ENCODE measurements at places on chromosomes 12 and 14.

DNA sequence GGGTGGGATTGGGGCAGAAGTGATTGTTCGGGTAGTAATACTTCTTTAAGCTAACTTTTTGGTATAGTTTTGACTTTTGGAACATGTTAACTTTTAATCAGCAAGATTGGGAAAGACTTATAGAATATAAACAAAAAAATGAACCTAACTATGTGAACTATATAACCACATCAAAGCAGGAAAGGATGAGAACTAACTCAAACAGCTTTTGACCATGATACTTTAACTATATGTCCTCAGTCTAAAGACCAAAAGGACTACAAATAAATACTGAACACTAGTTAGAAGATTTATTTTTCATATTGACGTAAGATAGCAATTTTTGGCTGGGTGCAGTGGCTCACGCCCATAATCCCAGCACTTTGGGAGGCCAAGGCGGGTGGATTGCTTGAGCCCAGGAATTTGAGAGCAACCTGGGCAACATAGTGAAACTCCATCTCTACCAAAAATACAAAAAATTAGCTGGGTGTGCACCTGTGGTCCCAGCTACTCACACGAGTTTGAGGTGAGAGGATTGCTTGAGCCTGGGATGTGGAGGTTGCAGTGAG is 108.5 kb upstream of the ATF1 start:
- no peak for DNase-seq

DNA sequence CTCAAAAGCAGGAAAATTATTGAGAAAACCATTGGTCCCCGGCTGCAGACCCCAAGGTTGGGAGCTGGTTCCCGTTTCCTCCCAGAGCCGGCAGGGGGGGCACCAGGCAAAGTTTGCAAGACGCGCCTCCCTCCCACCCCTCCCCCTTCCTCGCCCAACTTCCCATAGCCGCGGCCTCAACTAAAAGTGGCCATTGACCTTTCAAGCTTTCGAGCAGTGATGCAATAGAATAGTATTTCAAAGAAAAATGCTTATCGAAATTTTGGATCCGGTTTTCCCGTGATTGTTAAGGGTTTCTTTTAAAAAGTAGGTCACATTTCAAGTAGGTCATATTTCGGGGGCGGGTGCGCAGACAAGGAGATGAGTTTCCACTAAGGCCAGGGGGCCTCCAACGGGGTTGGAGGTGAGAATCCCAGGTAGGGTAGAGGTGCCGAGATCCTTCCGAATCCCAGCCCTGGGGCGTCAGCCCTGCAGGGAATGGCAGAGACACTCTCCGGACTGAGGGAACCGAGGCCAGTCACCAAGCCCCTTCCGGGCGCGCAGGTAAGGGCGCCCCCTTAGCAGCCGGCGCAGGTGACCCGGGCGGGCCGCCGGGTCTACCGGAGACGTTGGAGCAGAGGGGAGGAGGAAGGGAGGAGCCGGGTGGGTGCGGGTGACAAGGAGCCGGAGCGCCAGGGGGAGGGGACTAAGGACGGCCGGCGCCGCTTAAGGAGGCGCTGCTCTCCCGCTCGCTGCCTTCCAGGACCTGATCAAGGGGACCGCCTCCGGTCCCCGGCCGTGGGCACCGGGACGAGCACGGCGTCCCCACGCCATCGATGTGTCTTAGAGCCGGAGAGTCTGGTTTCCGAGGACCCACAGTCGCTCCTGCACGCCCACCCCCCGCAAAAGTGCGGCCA is 2.6 kb upstream of the SOCS2 start:
- peak; percentile 35 for DNase-seq

DNA sequence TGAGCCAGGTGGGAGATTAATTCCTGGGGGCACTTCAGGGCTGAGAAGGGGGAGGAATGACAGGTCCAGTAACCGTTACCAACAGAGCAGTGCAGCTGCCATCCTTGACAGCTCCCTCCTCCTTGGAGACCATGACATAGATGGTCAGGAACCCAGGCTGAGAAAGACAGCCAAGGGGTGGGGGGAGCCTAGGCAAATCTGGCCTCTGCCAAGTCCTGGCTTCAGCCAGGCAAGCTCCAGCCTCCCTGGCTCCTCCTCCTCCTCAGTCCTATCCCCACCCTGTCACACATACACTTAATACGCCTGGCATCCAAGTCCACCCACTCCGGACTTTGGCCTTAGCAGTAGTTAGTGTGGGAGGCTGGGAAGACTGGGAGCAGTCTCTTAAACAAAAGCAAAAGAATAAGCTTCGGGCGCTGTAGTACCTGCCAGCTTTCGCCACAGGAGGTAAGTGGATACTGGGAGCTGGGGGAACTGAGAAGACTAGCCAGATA is at the start of gene RDH5:
RDH5 (plus strand) TSS at position 323 of the 494 bp plus-strand sequence. CDS start 792 bp downstream, outside the sequence.
- no peak for DNase-seq

GRCh38 chr12:46558677-46559076 is 186.1 kb upstream of the SLC38A2 start:
- no peak for DNase-seq

DNA sequence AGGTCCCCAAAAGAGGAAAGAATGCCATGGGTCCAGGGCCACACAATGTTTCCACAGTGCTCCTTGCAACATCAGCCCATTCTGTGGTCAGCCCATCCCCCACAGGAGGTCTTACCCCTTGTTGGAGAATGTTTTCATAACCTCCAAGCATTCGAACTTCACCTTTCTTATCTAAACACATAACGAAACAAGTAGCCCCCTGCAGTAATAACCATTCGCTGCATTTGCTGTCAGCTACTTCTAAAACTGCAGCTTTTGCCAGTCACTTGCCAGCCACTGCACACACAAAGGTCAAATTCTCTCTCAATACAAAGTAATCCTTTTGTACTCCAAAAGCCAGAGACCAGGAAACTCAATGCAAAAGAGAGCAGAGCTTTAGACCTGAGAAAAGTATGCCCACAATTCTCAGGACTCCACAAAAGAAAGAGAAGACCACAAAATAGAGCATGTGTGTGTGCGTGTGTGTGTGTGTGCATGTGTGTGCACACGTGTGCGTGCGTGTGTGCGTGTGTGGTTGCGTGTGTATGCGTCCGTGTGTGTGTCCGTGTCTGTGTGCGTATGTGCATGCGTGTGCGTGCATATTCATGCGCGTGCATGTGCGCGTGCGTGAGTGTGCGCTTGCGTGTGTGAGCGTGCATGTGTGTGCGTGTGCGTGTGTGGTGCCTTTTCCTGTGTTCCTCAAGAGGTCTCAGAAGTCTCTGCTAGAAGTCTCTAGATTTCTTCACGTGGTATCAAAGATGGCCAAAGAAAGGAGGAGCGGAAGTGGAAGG is 31.7 kb upstream of the NINJ2 start:
- DNase-seq, result no peak

- no peak for DNase-seq
These were observed 48.5 kb upstream of the RNU6-8 start for GRCh38 chr14:32251530-32251929.

DNA sequence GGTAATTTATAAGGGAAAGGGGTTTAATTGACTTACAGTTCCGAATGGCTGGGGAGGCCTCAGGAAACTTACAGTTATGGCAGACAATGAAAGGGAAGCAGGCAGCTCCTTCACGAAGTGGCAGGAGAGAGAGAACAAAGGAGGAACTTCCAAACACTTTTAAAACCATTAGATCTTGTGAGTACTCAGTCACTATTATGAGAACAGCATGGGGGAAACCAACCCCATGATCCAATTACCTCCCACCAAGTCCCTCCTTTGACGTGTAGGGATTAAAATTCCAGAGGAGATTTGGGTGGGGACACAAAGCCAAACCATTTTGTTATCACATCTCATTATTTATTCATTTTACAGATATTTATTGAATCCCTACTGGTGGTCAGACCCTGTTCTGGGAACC is 822.8 kb downstream of the GALC start:
- no peak for DNase-seq

DNA sequence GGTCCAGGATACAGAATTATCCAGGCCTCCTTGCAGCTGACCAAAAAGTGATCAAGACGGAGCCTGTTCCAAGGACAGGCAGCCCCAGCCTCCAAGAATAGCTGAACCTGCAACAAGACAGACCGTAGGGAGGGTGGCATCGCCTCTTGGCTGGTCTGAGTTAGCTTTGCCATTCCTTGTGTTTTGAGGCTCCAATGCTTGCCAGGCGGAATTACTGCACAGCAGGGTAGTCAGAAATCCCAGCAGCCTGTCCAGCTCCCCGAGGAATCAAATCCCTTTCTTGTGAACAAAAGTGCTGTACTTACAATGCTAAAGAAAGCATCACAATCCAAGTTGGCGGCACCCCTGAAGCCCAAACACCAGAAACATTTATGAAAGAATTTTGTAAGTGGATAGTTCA is 246.9 kb downstream of the TMEM132C start:
- DNase-seq, result no peak

DNA sequence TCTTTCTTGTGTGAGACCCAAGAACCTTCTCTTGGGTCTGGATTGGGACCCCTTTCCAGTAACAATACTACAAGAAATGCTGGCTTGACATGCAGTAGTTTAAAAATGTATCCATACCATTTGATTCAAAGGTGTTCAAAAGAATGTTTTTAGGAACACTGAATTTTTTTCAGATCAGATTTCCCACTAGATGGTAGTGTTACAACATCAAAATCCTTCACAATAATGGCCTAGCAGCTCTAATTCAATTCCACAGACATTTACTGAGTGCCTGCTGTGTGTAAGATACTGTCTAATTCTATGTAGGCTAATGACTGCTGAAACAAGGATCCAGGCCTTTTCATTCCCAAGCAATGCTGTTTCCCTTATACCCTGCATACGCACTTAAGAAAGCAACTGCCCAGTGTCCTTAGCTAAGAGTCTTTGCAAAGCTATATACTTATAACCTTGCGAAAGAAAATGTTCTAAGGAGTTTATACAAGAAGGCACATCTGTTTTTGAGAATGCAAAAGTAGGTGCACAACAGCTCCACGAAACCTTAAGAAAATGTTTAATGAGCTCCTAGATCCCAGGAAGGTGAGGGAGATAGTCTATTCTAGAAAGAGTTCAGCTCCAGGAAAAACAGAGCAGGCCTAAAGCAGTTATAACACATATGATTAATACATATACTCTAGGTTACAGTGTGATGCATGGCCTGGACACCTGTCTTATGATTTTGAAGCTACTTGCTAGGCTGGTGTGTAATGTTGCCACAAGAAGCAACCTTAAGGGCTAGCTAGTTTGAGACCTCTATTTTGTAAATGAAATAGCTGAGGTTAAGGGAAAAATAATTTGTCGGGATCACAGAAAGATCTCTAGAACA is 50.9 kb upstream of the PKP2 start:
- DNase-seq, result no peak

- no peak for DNase-seq
These were observed 25.2 kb downstream of the NID2 start for GRCh38 chr14:52043690-52044089.

- DNase-seq, result no peak
These were observed 1035.6 kb downstream of the VRK1 start for GRCh38 chr14:97832776-97833175.

DNA sequence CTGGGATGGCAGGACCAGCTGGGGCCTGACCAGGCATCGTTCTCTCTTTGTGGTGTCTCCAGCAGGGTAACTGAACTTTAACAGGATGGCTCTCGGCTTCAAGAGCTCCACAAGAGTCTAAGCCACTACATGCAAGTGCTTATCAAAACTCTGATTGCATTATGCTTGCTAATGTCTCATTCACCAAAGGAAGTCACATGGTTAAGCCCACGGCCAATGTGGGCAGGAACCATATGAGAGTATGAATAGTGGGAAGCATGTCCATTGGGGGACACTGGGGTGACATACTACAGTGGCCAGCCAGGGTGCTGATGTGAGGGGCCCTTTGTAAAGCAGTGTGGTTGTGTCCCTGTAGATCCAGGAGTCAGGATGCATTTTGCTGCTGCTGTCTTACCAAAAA is 35.0 kb upstream of the KCNA5 start:
- no peak for DNase-seq

DNA sequence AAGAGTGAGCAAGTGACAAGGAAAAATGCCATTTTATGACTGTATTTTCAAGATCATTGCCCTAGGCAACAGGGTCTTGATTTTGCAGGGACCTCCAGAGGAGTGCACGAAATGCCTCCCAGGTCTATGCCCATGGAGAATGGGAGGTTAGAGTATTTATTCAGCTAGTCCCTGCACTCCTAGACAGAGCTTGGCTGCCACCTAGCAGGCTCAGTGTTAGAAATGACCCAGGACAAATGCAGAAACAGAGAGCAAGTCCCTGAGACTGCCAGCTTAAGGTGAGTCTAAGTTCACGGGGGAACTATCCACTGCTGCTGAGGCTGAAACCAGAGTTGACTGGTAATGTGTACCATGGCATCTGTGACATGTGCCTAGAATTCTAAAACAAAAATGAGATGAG is 506.4 kb downstream of the MED13L start:
- no peak for DNase-seq

DNA sequence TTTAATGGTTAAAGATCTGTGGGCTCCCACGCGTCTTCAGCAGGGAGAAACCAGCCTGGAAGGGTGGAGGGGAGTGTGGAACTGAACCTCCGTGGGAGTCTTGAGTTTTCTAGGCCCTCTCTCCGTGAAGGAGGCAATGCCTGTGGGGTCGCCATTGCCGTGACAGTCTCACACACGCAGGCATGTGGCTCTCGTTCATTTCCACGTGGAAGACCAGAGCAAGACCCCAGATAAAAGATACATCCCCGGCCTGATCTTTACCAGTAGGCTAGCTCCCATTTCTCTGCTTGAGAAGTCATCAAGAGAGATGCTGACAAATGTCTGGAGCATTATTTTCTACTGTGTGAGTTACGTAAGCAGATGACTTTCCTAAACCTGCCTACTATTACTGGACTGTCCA is 491.7 kb upstream of the LMO3 start:
- DNase-seq, result no peak

DNA sequence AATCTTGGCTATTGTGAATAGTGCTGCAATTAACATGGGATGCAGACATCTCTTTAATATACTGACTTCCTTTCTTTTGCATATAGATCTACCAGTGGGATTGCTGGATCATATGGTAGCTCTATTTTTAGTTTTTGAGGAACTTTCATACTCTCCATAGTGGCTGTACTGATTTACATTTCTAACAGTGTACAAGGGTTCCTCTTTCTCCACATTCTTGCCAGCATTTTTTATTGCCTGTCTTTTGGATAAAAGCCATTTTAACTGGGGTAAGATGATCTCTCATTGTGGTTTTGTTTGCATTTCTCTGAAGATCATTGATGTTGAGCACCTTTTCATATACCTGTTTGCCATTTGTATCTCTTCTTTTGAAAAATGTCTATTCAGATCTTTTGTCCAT is 8.4 kb downstream of the AMDHD1 start:
- DNase-seq, result no peak

- DNase-seq, result no peak
These were observed 22.4 kb downstream of the NID2 start for GRCh38 chr14:52046376-52046917.

GRCh38 chr12:104357421-104357952 is 53.9 kb downstream of the EID3 start:
- no peak for DNase-seq

GRCh38 chr12:49086116-49086515 is 8.5 kb downstream of the DHH start:
- DNase-seq, result no peak

All from stimulated activated CD8-positive, alpha-beta memory T cell treated with anti-CD3 and anti-CD28 coated beads, Interleukin-4, amount 100 ng/mL, for 1 hour (primary cell).